Dorsolateral prefrontal cortex (tissue), 122 donors: ENCODE measurements at places on chromosomes 11 and 22.

- DNase-seq, result no peak
Observed at GRCh38 chr11:100887659-100888058, 200.6 kb downstream of the ARHGAP42 start.

DNA sequence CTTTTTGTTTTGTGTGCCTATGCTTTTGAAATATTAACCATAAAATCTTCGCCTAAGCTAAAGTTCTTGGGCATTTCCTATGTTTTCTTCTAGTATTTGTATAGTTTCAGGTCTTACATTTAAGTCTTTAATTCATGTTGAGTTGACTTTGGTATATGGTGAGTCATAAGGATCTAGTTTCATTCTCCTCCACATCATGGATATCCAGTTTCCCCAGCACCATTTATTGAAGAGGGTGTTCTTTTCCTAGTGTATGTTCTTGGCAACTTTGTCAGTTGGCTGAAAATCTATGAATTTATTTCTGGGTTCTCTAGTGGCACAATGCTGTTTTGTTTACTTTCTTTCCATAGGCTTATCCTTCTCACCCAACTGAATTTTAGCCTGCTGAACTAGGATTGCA, 49.0 kb downstream of the CTSC start:
- no peak for DNase-seq

GRCh38 chr22:28741200-28741784, 328 bp downstream of the CHEK2 start:
- DNase-seq, result no peak

DNA sequence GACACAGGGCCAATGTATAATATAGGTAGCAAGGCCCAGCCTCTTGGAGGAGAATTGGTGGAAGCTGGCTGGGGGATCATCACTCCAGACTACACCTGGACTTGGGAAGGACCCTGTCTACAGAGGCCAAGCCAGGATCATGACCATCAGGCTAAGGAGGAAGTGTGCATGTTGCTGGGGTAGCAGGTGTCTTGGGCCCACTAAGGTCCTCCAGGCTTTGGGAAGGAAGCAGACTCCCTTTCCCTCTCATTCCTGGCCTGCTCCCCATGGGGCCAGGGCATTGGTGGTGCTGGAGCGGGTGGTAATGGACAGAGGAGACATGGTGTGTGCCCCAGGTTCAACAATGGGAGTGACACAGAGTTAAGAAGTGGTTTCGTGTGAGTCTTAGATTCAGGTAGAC, 16.0 kb upstream of the TUB start:
- DNase-seq, result no peak

GRCh38 chr11:17528181-17528691, 16.0 kb downstream of the USH1C start:
- DNase-seq, result peak; percentile 83

- no peak for DNase-seq
Observed at GRCh38 chr11:12640355-12640754, 33.9 kb upstream of the TEAD1 start.

DNA sequence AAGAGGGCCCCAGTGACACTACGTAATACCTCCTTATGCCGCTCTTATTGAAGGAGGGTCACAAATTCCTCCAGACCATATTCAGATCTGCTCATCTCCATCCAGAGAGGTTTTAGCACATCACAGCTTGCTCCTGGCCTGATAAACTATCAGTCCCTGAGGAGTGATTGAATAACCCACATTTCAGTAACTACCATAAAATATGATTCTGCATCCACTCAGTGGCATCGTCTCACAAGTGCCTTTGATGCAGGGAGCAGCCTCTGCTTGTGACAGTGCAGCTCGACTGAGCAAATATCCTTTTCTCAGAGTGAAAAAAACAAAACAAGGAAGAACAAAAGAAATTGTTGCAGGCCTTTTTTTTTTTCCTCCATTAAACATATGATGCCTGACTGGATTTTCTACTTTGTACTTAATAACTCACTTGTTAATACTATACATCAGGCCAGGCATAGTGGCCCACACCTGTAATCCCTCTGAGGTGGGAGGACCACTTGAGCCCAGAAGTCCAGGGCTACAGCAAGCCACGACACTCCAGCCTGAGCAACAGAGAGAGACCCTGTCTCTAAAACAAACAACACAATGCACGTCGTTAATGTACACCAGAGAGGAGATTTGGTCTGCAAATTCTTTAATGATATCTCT, 64.5 kb downstream of the DDX10 start:
- no peak for DNase-seq

GRCh38 chr11:112425121-112425520, 164.5 kb upstream of the PLET1 start:
- DNase-seq, result no peak

- no peak for DNase-seq
Observed at GRCh38 chr11:75565221-75565814, 3.3 kb downstream of the SERPINH1 start.

- no peak for DNase-seq
Observed at GRCh38 chr11:120130991-120131760, 6.7 kb downstream of the TRIM29 start.

GRCh38 chr11:9838229-9838628, 174.4 kb downstream of the SWAP70 start:
- no peak for DNase-seq

DNA sequence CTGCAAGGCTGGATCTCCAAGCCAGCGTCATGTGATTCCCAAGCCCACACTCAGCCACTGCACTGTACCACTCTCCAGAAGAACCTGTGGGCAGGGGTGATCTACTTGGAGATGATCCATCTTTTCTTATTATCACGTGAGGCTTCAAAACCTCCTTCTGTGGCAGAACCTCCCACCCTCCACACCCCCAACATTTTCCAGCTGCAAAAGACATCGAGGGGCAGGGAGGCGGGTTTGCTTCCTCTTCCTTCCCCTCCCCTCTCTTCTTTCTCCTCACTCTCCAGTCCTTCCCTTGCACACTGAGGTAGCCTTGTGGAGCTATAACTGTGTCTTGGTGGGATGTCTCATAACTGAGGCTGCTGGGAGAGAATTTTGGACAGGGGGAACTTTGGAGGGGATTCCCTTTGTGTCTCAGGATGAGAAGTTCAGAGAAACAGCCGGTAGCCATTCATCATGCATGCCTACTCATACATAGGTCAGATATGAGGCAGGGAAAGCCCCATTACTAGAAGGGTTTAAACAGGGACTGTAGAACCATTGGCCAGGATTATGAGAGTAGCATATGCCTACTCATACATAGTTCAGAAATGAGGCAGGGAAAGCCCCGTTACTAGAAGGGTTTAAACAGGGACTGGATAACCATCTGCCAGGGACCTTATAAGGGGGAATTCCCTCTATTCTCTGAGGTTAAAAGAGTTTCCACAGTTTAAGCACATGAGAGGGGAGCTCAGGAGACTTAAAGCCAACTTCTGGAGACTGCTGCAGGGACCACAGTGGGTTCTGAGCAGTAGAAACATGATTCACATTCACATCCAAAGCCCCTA, 420.7 kb upstream of the CADM1 start:
- no peak for DNase-seq

DNA sequence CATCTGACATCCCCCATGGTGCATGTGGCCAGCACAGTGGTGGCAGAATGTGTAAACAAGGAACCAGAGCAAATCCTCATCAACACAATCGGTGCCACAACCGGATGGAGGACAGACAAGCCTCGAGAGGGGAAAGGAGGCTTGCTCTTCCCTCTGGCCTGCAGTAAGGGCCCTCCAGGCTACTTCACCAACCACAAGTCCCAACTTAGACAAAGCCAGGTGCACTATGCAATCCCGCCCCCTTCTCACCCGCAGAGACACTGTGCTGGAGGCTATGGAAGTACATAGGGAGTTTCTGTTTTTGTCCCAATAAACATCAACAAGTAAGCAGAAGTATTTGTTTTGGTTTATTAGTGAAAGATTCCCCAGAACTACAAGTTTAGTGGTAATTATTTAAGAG, 54.3 kb downstream of the SPATA19 start:
- DNase-seq, result no peak

- no peak for DNase-seq
Observed at GRCh38 chr11:69414773-69415187, 66.7 kb upstream of the LINC01488 start.

DNA sequence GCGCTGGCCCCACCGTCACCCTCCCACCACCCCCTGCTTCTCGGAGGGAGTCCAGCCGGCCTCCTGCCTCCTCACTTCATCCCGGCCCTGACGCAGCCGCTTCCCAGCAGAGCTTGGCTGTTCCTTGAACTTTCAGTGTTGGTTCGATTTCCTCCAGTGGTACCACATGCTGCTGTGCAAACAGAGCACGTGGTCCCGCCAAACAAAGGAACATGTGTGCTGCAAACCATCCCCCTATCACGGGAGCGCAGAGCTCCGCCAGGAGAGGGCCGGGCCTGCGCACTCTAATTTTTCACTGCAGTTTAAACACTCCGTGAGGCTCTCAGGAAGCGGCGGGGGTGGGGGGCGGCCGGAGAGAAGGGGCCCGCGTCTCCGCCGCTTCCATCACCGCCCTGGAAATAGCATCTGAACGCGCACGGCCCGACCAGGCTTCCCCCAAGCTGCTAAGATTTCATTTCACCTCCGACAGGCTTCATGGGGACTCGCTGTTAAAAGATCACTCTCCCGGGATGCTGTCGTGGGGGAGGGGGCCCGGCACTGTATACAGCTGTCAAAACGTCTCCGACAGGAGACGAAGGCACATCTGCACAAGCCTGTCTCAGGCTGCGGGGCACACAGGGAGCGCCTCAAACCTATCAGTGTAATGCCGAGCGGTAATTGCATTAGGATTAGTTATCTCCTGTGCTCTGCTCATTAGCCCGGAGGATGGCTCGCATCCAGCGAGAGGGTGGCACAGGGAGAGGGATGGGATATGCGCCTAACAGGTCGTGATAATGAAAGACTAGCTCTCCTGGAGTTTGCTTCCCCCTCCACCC, 269.9 kb upstream of the SORL1-AS1 start:
- DNase-seq, result peak; percentile 96

- no peak for DNase-seq
Observed at GRCh38 chr22:19568337-19569275, 44.4 kb upstream of the CLDN5 start.

GRCh38 chr22:45418056-45418769, 4.7 kb downstream of the RIBC2 start:
- DNase-seq, result no peak

DNA sequence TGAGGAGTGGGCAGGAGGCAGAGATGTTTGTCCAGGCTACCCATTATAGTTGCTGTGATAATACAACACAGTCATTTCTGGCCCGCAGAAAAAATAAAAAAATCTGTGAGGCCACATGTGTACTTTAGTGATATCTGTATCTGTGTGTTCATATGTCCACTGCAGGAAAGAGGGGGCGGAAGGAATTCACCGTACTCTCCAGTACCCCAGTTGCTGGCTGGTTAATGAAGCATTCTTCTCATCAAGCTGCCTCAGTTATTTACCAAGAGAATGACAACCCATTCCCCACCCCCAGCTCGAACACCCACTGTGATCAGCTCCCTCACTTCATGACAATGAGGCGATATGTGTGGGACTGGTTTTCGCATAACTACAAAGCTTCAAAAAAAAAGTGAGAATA, 309.3 kb downstream of the SOX6 start:
- DNase-seq, result no peak

- no peak for DNase-seq
Observed at GRCh38 chr11:112581747-112582146, 321.1 kb upstream of the PLET1 start.
